Fibroblast of the conjunctiva (primary cell): ENCODE measurements at places on chromosomes 6 and 20.

GRCh38 chr6:41077536-41077935 lies 4.8 kb downstream of the NFYA start:
- no peak for DNase-seq

- DNase-seq: no peak
Measured at GRCh38 chr6:30686009-30686907, at the start of gene PPP1R18. Gene PPP1R18, minus strand, starts transcription at chr6:30686645. Its CDS starts 627 bp downstream, at chr6:30686018.

- DNase-seq: peak; percentile 54
Measured at GRCh38 chr6:26097268-26097875, 10.1 kb downstream of the HFE start.

DNA sequence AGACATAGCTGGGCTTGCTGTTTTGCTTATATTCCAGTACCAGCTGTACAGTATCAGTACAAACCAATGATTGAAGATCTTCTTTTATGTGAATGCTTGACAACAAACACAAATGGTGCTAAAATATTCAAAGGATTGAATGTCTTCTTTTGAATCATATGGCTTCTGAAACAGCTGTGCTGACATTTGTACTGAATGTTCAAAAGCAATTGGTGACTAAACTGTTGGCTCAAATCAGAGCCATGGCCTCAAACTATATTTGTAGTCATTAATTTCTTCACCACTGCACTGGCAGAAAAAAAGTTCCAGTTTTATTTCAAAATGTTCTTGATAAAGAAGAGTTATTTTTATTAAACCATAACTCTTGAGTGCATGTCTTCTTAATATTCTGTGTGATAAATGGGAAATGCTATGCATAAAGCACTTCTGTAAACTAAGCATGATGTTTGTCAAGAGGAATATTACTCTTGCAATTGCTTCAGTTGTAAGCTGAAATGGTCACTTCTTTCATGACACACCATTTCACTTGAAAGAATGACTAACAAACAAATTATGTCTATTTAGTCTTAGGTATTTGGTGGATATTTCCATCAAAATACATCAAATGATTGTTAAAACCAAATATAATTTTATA lies 45.9 kb upstream of the CENPW start:
- no peak for DNase-seq

GRCh38 chr20:62627901-62628612 lies 14.2 kb upstream of the SLCO4A1 start:
- DNase-seq: no peak

DNA sequence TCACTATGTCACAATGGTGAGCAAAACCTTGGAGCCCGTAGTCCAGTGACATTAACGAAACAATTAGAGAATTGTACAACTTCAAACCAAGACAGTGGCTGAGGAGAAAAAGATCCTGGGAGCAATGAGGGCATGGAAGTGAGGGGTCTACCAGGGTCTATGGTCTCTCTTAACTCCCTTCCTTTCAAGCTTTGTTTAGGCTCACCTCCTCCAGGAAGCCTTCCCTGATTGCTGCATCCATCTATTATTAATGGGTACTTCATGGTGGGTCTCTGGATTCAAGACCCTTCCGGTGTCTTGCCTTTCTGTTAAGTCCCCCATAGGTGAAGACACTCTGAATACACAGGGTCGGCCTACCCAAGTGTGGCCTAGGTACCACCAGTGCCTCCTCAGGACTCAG lies 38.1 kb upstream of the MLN start:
- no peak for DNase-seq

DNA sequence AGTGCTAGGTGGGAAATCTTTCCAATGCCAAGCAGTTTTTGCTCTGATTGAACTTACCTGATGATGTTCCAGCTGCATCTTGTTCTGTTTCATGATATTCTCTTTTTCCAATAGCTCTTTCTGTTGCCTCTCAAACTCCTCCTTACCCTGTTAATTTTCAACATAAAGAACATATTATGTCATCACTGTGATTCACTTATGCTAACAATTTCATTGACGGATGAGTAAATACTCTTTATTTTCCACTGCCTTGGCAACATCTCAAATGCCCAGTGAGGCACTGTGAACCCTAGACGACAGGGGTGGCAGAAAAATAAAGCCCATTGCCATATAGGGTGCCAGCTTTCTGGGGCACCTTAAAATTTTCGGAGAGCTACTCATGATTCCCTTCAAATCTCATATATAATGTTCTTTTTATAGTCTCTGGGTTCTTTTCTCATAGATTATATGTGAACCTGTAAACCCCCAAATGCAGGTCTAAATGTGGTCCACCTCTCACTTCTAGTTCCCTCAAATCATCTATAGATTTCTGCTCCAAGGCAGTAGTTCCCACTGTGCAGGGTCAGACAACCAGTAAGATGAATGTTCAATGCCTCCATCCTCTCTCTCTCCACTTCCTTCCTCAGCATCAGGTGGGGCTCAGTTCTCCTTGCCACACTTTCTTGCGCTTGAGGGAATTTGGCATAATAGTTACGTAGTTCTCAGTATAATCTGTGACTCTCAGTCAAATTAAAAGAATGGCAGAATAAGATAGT lies 44.1 kb downstream of the NEDD9 start:
- no peak for DNase-seq
